ENCODE measurements at places on chromosomes 6 and 20.

DNA sequence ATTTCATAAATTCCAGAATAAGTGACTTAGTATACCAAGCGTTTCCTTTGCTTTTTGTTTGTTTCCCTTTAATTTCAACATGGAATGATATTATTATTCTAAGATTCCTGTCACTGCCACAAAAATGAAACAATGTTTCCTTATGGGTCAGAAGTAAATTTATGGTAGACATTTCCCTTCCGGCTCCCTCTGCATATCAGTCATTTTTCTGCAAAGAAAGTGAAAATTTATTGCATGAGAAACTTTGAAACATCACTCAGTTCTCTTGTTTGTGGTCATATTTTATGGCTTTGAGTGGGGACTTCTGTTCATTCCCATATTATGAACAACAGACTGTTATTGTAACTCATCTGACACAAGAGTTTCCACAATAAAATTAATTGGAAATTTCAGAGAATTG, 97.8 kb downstream of the NKAIN2 start:
- DNase-seq, result no peak

- DNase-seq, result no peak
Observed at GRCh38 chr6:56869346-56869745, 85.6 kb upstream of the BEND6 start.

GRCh38 chr20:1376007-1376406, 16.8 kb downstream of the FKBP1A start:
- no peak for DNase-seq

DNA sequence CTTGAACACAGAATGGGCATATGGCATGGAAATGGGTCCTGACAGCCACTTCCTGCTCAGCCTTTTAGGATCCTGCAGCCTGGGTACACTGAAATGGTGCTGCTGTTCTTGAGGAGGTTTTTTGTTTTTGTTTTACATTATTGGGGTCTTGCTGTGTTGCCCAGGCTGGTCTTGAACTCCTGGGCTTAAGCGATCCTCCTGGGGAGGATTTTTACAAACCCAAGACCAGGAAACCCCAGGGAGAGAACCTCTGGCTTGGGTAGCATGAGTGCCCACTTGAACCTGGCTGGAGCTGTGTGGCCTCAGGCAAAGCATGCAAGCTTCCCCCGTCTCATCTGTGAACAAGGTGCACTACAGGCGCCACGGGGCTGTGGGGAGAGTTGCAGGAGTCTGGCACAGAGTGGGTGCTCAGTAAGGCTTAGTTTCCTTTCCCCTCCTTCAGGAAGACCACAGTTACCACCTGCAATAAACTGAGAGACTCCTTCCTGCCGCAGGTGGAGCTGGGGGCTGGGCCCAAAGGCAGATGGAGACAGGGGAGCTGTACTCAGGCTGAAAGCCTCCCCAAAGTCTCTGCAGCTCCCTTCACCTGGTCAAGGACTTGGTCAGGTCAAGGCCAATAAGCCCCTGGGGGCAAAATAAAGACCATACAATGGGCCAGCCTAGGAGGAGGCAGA, 1.8 kb downstream of the SLA2 start:
- DNase-seq, result no peak

DNA sequence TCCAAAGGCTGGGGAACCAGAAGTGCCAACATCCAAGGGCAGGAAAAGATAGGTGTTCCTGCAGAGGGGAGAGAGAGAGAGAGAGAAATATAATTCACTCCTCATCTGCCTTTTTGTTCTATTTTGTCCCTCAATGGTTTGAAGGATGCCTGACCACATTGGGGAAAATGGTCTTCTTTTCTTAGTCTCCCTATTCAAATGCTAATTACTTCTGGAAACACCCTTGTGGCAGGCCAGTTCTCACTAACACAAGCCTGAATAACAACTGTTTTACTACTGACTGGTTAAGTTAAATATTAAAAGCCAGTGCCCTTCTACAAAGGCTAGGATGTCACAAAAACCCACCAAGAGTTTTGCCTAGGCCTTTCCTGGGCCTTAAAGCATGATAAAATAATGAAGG, 425.4 kb upstream of the HTR1E start:
- DNase-seq, result no peak

GRCh38 chr20:41180599-41181333, 43.4 kb downstream of the PLCG1 start:
- no peak for DNase-seq

DNA sequence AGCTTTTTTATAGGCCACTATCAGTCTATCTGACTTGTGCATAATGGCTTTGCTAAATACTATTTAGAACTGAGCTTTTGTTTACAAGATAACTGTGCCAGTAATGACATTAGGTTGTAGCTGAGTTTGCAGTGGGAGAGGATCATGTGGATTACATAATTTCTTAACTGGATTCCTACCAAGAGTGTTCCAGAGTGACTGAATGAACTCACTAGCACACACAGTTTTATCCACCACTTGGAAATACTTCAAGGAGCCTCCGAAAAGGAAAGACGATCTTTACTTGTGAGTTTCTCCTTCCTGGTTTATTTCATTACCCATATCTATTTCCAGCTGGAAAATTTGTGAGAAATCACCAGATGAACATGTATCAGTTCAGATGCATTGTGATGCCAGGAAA, 10.9 kb upstream of the SYNE1 start:
- peak; percentile 20 for DNase-seq

Data from cerebellar nuclear complex (tissue), 1 donor.